Prostate gland (tissue), 2 donors: ENCODE measurements at places on chromosomes 16 and 17.

- peak; percentile 68 for DNase-seq
Observed at GRCh38 chr16:1772908-1773702, at the start of gene MRPS34. MRPS34 (minus strand) TSS chr16:1773134; CDS start chr16:1773119, 15 bp downstream.

GRCh38 chr17:75344666-75345065, 55.4 kb upstream of the SLC25A19 start:
- DNase-seq, result no peak

GRCh38 chr17:6476076-6476809, 32.0 kb downstream of the PIMREG start:
- DNase-seq, result no peak

- no peak for DNase-seq
Observed at GRCh38 chr16:15521758-15522509, 87.5 kb downstream of the BMERB1 start.

DNA sequence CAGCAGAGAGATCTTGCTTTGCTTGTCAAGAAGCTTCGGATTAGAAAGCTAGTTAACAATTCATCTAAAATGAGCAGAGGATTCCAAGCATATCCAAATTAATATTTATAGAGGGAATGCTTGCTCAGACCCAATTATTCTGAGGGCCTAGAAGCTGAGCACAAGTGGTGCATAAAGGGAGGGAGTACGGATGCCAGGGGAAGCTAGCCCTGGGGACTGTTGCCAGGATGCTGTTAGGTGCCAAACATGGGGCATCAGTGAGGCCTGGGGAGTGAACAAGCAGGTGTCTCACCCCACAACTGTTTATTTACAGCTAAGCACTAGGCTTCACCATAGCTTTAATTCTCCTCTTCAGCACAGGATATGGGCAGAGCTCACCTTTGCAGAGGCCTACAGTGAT, 684.1 kb upstream of the C16orf82 start:
- DNase-seq, result no peak

DNA sequence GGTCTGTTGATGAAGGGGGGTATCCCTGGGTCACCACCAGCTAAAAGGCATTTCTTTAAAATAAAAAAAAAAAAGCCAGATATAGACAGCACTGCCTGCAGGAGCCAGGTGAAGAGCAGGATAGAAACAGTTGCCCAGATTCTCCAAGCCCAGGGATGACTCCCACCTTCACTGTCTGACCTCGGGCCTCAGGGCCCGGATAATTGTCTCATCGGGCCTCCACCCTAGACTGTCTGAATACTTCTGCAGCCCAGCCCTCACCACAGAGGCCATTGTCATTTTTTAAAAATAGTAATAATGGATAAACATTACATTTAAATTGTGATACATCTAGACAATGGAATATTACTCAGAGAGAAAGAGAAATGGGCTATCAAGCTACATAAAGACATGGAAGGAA, 92.8 kb upstream of the TNRC6C start:
- no peak for DNase-seq
